ENCODE measurements at places on chromosomes 12 and 14.

- peaks cover 17% of the 10 kb centered on the region for H3K4me1 ChIP-seq
- no peak overlapping the region for H3K4me3 ChIP-seq
- no peaks in the 10 kb centered on the region for H3K27me3 ChIP-seq
Observed at GRCh38 chr14:63909984-63910383, 57.2 kb downstream of the SYNE2 start.

DNA sequence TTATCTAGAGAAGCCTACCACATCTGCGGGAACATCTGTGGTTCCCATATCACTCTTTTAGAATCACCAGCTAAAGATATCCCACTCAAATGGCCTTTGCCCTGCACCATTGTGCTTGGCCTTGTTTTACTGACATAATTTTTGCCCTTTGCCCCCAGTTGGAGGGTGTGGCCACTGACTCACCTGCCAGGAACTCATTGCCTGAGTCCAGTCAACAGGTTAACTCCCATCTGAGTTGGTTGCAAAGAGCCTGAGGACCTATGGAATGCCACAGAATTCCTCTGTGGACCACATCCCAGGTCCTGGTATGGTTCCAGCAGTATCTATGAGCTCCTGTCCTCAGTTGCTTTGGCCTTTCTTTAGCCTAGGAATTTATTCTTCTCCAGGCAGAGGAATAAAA, 55.7 kb upstream of the PTGR2 start:
- H3K4me3 ChIP-seq = no peak overlapping the region
- DNase-seq = no peak
- H3K27ac ChIP-seq = no peak overlapping the region
- no peaks in the 10 kb centered on the region for H3K27me3 ChIP-seq
- no peaks in the 10 kb centered on the region for H3K36me3 ChIP-seq

DNA sequence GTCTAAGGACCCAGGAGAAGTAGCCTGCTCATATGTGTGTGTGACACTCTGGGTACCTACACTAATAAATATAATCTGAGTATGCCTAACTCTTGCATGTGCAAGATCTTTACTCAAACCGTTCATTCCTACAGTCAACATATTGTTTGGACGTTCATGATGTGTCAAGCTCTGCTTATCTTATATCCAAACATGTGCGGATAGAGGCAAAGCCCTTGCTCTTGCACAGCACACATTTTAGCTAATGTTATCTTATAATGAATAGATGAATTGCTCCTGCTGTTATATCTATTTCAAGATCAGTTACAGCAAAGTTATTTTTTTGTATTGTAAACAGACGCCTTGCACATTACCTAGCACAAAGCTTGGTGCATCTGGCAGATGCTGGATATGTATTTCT, 228.4 kb upstream of the FLRT2 start:
- no peak overlapping the region for H3K27ac ChIP-seq
- no peaks in the 10 kb centered on the region for H3K27me3 ChIP-seq
- no peaks in the 10 kb centered on the region for H3K4me1 ChIP-seq

- peaks cover 7% of the 10 kb centered on the region for H3K27me3 ChIP-seq
- DNase-seq = no peak
- H3K4me1 ChIP-seq = peaks cover 15% of the 10 kb centered on the region
- H3K27ac ChIP-seq = no peak overlapping the region
- no peaks in the 10 kb centered on the region for H3K36me3 ChIP-seq
Observed at GRCh38 chr14:99280852-99281251, 8.9 kb upstream of the BCL11B start.

DNA sequence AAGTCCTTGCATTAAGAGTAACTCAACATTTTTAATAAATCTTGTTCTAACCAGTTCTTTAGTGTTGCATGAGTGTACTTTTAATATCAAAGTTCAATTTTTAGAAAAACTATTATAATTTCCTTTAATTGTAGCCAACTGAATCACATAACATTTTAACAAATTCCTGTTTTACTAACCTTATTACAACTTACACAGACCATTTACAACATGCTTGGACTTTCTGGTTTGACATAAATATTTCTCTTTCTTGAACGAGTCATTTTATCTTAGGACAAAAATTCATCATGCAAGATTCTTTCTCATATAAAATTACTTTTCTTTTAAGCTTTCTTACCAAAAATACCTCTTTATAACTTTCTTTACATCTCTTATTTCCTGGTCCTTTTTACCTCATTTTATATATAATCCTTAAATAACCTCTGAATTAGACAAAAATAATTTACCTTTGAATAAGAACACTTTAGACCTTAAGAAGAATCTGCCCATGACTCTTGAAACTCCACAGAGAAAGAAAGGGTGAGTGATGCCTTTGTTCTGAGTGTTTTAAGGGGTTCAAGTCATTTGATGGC, 3.9 kb downstream of the SLCO1A2 start:
- H3K27me3 ChIP-seq = no peaks in the 10 kb centered on the region
- H3K36me3 ChIP-seq = no peaks in the 10 kb centered on the region
- H3K27ac ChIP-seq = no peak overlapping the region
- no peak overlapping the region for H3K4me3 ChIP-seq

- no peak within 1 kb of the TSS for H3K27ac ChIP-seq
- H3K27me3 ChIP-seq = no peaks in the 10 kb centered on the region
- no peak for DNase-seq
- H3K4me3 ChIP-seq = no peak within 1 kb of the TSS
- peaks cover 7% of the 10 kb centered on the region for H3K36me3 ChIP-seq
Observed at GRCh38 chr12:55720071-55720564, at the start of gene RDH5. TSS of gene RDH5 (plus strand) at chr12:55720393. CDS start at chr12:55721185, 792 bp downstream.

DNA sequence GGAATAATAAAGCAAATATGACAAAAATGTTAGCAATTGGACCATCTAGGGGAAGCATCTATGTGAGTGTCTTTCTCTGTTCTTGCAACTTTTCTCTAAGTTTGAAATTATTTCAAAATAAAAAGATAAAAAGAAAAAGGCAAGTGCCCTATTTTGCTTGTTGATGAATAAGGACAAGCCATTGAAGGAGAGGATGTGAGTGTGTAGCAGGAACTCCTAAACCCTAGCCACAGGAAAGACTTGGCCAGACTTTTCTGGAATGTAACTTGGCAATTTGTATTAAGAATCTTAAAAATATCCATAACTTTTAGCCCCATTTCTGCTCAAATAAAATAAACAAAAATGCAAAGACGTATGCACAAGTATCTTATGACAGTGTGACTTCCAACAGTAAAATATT, 279.4 kb downstream of the CACNA1C start:
- no peak overlapping the region for H3K27ac ChIP-seq
- no peaks in the 10 kb centered on the region for H3K27me3 ChIP-seq
- H3K36me3 ChIP-seq = no peaks in the 10 kb centered on the region
- DNase-seq = no peak

DNA sequence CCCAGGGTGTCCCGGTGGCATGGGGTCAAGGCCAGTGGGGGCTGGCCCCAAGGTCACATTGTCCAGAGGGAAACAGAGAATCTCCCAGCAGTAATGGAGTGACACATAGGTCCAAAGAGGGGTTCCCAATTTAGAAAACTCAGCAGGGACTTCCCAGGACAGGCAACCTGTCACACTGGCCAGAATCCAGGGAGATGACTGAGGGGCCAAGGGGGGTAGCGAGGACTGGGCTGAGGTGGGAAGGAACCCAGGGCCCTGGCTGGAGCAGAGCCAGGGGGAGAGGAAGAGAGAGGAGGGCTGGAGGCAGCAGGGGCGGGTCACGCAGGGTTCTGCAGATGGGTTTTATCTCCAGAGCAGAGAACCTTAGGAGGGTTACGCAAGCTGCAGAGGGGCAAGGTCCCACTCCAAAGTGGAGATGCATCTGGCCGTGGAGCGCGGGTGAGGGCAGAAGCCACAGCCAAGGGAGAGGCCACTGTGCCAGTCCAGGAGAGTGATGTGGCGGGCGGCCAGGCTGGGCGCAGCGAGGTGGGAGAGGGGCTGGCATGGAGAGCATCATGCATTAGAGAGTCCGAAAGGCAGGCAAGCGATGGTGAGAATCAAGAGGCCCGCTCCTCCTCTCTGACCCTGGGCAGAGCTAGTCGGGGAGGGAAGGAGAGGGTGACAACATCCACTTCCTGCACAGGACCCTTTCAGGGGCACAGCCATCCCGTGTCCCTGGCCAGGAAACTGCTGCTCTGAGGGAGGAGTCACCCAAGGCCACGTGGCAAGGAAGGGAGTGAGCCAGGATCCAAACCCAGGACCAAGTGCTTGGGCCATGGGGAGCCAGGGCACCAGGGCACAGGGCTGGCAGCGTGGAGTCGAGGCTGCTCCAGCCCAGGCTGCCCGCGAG, 29.0 kb downstream of the NCOR2 start:
- H3K27me3 ChIP-seq = no peaks in the 10 kb centered on the region
- peaks cover 16% of the 10 kb centered on the region for H3K4me1 ChIP-seq
- no peak overlapping the region for H3K27ac ChIP-seq
- no peak for DNase-seq

- H3K4me3 ChIP-seq = no peak overlapping the region
- H3K36me3 ChIP-seq = no peaks in the 10 kb centered on the region
- no peak overlapping the region for H3K27ac ChIP-seq
- DNase-seq = no peak
Observed at GRCh38 chr12:75550401-75551240, 39.2 kb upstream of the KRR1 start.

DNA sequence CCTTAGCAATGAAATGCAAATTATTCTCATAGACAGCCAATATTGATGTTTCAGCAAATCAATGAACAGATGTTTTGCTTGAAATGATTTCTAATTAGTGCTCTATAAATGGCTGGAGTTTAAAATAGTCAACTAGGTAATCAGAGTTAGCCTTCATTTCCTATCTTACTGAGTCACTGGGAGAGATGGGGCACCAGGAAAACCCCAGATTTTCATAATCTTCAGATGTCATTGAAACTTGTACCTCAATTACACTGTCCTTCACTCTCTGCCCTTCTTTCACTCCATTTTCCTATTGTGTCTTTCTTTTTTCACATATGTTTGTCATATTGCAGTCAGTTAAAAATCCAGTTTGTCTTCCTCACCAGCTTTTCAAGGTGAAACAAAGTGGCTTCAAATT, 92.7 kb downstream of the C12orf75 start:
- no peak overlapping the region for H3K27ac ChIP-seq
- no peaks in the 10 kb centered on the region for H3K27me3 ChIP-seq
- no peaks in the 10 kb centered on the region for H3K36me3 ChIP-seq
- no peak overlapping the region for H3K4me3 ChIP-seq
- H3K4me1 ChIP-seq = no peaks in the 10 kb centered on the region

GRCh38 chr12:90078344-90078743, 369.7 kb upstream of the ATP2B1 start:
- no peak overlapping the region for H3K4me3 ChIP-seq
- no peak for DNase-seq
- no peak overlapping the region for H3K27ac ChIP-seq

- H3K36me3 ChIP-seq = peaks cover 18% of the 10 kb centered on the region
- H3K4me3 ChIP-seq = no peak overlapping the region
- H3K27me3 ChIP-seq = no peaks in the 10 kb centered on the region
- no peak for DNase-seq
- H3K4me1 ChIP-seq = no peaks in the 10 kb centered on the region
Observed at GRCh38 chr12:1948883-1949282, 30.4 kb upstream of the CACNA2D4 start.

- H3K27me3 ChIP-seq = no peaks in the 10 kb centered on the region
- DNase-seq = no peak
- no peak overlapping the region for H3K27ac ChIP-seq
- H3K4me3 ChIP-seq = no peak overlapping the region
- H3K36me3 ChIP-seq = peaks cover 3% of the 10 kb centered on the region
Observed at GRCh38 chr12:12541782-12542181, 20.9 kb downstream of the DUSP16 start.

- H3K27ac ChIP-seq = no peak overlapping the region
- H3K36me3 ChIP-seq = no peaks in the 10 kb centered on the region
- H3K27me3 ChIP-seq = no peaks in the 10 kb centered on the region
Observed at GRCh38 chr12:124177276-124177950, 117.5 kb upstream of the RFLNA start.

DNA sequence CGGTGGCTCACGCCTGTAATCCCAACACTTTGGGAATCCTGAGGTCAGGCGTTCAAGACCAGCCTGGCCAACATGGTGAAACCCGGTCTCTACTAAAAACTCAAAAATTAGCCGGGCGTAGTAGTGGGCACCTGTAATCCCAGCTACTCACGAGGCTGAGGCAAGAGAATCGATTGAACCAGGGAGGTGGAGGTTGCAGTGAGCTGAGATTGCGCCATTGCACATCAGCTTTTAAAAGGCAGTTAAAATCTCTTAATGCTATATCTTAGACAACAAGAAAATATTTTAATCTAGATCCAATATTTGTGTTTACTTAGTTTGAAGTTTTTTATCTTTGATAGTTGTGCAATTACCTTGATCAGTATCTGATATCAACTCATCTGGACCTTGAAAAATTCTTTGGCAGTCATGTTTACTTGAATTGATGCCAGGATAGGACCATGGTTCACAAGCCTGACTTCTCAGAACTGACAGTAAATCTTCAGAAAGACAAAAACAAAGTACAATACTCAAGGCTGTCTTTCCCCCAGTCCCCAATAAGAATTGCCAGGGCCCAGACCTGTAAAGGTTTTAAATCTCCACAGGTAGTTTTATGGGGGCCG, 135.0 kb upstream of the AEBP2 start:
- no peaks in the 10 kb centered on the region for H3K36me3 ChIP-seq
- no peak overlapping the region for H3K4me3 ChIP-seq
- no peaks in the 10 kb centered on the region for H3K4me1 ChIP-seq
- H3K27ac ChIP-seq = no peak overlapping the region
- DNase-seq = no peak
- no peaks in the 10 kb centered on the region for H3K27me3 ChIP-seq

DNA sequence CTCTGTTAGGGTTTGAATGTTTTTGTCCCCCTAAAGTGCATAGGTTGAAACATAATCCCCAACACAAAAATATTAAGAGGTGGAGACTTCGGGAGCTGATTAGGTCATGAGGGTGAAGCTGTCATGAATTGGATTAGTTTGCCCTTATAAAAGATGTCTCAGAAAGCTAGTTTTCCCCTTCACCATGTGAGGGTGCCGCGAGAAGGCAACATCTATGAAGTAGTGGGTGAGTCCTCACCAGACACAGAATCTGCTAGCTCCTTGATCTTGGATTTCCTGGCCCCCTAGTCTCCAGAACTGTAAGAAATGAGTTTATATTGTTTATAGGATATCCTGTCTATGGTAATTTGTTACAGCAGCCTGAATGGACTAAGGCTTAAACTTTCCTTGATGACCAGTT, 301.5 kb upstream of the ATP2B1 start:
- H3K4me3 ChIP-seq = no peak overlapping the region
- H3K27ac ChIP-seq = no peak overlapping the region
- no peaks in the 10 kb centered on the region for H3K36me3 ChIP-seq
- no peaks in the 10 kb centered on the region for H3K27me3 ChIP-seq

DNA sequence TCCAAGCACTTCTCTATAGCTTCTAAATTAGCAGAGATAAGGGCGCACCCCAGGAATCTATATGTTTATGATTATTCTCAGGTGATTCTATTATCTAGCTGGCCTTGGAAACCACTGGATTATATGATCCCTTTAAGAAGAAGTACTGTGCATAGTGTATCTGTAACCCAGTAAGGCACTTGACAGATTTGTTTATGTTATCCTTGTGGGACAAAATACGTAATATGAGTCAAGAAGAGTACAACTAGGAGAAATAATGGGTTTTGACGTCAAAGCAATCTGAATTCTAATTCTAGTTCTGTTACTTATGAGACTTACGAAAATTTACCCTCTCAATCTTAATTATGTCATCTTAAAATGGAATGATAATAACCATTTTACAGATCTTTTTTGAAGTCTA, 259.6 kb upstream of the NAV3 start:
- no peaks in the 10 kb centered on the region for H3K4me1 ChIP-seq
- DNase-seq = no peak
